Stimulated activated CD8-positive, alpha-beta memory T cell treated with anti-CD3 and anti-CD28 coated beads, Interleukin-2, amount 100 ng/mL, for 1 hour (primary cell): ENCODE measurements at places on chromosomes 12 and 14.

DNA sequence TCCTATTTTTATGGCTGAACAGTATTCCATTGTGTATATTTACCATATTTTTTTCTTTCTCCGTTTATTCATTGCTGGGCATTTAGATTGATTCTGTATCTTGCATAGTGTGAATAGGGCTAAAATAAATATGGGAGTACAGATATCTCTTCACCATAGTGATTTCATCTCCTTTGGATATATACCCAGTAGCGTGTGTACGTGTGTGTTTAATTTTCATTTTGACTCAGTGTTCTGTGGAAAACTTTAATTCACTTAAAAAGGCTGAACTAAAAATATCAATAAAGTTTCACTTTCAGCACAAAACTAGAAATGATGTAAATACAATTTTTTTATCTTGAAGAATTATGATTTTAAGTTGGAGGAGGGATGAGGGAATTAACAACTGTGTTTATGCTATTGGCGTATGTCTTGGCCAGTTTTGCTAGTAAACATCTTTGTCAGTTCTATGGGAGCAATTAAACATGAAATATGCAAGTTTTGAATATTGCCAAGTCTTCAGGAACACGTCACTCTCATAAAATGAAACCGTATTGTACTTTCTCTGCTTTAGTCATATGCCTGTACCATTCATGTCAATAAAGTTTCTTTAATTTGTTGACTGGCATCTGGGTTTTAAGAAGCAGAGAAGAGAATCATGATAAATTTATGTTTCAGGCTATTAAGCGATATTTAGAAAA lies 99.8 kb downstream of the PTGER2 start:
- DNase-seq: no peak

GRCh38 chr12:132146098-132146497 lies 1.8 kb downstream of the NOC4L start:
- DNase-seq: no peak

GRCh38 chr14:94598816-94599655 lies 13.2 kb upstream of the SERPINA3 start:
- DNase-seq: no peak

DNA sequence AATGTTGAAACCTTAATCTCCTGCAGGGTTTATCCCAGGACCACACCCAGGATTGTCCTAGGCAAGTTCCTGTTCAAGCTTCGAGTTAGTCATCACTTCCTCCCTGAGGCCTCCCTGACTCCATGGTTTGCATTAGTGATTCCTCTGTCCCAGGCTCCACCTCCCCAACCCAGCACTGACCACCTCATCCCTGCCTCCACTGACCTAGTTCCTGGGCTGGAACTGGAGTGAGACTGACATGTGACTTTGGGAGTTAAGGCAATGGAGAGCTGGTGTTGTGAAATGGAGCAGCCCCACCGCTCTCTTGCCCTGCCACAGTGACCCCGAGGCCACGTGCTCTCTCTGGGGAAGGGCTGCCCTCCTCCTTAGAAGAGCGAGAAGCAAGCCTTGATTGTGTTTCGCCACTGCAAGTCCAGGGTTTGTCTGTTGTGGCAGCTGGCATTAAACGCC lies 15.8 kb upstream of the DTX1 start:
- DNase-seq: no peak

GRCh38 chr14:31965735-31966598 lies 111.1 kb upstream of the ARHGAP5 start:
- DNase-seq: no peak
